Stimulated activated CD4-positive, alpha-beta T cell treated with anti-CD3 and anti-CD28 coated beads, Interleukin-1b, Interleukin-23, amount 100 ng/mL, for 1 hour (primary cell): ENCODE measurements at places on chromosomes 2 and 18.

GRCh38 chr2:55585451-55586080, 31.9 kb downstream of the PPP4R3B start:
- no peak for DNase-seq

DNA sequence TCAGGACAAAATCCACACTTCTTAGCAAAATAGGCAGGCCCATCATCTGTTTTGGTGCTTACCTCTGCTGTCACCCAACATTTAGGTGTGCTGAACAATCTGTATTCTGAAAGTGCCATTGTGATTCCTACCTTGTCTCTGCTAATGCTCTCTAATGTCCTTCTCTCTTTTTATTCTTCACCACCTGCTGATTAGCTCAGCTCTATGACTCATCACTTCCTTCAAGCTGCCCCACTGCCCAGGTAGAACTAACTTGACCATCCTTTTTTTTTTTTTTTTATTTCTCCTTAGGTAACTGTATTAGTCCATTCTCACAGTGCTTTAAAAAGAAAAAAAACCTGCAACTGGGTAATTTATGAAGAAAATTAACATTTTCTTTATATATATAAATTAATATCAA, 478.7 kb upstream of the POU3F3 start:
- DNase-seq: no peak

GRCh38 chr18:57547260-57547659, 39.2 kb downstream of the FECH start:
- DNase-seq: no peak

- DNase-seq: no peak
Observed at GRCh38 chr2:30693821-30694281, 113.4 kb downstream of the CAPN13 start.

DNA sequence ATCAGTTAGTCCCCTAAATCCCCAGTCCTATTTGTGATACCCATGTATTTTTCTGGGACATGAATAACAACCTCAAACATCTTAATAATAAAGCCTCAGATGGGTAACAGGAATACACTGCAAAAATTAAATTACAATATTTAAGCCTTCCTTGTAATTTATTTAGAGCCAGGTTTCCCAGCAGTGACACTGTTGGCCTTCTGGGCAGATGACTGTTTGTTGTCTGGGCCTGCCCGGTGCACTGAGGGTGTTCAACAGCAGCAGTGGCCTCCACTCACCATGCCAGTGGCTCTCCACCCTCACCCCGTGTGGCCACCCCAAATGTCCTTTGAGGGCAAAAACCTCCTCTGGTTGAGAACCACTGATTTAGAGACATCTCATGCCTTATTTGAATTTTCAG, 270.2 kb upstream of the SIX3 start:
- DNase-seq: no peak

- no peak for DNase-seq
Observed at GRCh38 chr2:163469561-163469962, 266.2 kb downstream of the FIGN start.

- DNase-seq: no peak
Observed at GRCh38 chr18:7990670-7991069, 423.6 kb downstream of the PTPRM start.

- DNase-seq: no peak
Observed at GRCh38 chr2:19119326-19120001, 239.0 kb downstream of the OSR1 start.

GRCh38 chr2:162050513-162050961, 23.5 kb downstream of the DPP4 start:
- no peak for DNase-seq

- no peak for DNase-seq
Observed at GRCh38 chr2:194332799-194333490, 1324.1 kb upstream of the SLC39A10 start.
